Fibroblast of mammary gland (primary cell): ENCODE measurements at places on chromosomes 6 and 20.

GRCh38 chr20:15563836-15564235 is 1009.4 kb downstream of the KIF16B start:
- no peak for DNase-seq

DNA sequence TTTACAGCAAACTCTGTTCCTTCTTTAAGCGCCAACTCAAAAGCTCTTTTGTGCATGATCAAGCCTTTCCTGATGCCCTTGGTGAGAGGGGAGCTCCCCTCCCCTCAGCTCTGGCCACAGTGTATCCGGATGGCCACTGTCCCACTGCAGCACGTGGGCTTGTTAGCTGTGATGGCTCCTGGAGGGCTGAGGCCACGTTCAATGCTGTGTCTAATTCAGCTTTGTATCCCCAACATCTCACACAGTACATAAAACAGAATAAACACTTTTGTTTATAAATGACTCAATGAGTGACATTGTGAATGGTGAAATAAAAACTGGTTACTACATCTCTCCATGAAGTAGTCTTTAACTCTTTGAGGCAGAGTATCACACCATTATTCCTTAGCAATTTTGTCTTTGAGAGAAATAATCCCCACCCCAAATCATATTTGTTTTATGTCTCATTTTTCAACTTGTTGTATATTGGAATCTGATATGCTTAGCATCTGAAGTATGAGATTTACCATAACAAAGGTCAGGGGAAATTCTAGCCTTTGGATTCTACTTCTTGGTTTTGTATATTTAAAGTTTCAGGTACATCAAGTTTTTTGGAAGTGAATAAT is 44.5 kb downstream of the EDN1 start:
- no peak for DNase-seq

GRCh38 chr20:47267621-47268020 is 88.9 kb downstream of the ZMYND8 start:
- DNase-seq: no peak

DNA sequence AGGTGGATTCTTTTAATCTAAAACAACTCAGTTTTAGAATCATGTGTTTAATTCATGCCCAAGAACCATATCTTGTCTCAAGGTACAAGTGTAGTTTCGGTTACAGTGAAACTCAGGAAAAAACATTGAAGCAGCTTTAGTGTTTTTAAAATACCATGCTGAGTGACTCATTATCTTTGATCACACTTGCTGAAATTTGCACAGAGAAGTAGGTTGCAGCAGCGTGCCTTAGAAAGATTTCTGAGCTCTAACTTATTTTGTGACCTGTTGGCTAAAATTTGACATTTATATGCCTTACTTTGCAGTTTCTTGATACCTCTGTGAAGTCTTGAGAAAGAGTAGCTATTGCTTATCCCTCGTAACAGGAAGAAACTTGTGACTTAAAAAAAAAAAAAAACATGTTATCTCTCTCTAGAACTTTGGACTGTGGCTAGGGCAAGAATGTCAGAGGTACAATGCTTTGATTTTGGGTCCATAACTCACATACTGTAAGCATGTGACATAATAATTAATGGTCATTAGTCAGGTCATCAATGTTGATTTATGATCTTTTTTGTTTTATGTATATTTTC is 34.5 kb upstream of the FUCA2 start:
- no peak for DNase-seq

DNA sequence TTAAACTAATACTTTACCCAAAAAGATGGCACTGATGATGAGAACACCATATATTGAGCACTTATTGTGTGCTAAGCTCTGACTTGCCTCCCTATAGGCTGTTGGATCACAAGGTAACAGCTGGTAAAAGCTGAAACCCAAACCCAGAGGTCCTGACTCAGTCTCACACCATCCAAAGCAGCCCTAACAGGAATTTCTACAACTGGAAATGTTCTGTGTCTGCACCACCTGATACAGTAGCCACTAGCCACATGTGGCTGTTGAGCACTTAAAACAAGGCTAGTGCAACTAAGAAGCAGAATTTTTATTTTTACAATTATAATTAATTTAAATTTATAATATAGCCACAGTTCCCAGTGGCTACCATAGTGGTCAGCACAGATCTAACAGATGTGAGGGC is 15.6 kb upstream of the MATN4 start:
- peak; percentile 45 for DNase-seq

- DNase-seq: peak; percentile 68
Observed at GRCh38 chr6:112640891-112641290, 293.8 kb downstream of the RFPL4B start.

DNA sequence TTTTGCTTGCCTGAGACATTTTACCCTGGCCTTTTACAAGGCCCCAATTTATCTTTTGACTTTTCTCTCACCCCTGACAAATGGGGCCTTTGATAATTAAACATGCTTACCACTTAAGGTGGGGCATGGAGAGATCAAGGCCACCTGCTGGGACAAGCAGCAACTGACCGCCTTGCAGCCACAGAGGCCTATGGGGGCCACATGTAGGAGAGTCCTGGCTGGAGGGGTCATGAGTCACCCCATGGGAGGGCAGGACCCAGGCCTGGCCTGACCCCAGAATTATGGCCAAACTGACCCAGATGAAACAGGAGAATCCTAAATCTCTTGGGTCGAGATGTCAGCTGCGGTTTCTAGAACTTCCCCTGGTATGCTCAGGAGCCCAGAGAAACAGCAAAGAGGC is 8.5 kb upstream of the OCSTAMP start:
- DNase-seq: no peak

DNA sequence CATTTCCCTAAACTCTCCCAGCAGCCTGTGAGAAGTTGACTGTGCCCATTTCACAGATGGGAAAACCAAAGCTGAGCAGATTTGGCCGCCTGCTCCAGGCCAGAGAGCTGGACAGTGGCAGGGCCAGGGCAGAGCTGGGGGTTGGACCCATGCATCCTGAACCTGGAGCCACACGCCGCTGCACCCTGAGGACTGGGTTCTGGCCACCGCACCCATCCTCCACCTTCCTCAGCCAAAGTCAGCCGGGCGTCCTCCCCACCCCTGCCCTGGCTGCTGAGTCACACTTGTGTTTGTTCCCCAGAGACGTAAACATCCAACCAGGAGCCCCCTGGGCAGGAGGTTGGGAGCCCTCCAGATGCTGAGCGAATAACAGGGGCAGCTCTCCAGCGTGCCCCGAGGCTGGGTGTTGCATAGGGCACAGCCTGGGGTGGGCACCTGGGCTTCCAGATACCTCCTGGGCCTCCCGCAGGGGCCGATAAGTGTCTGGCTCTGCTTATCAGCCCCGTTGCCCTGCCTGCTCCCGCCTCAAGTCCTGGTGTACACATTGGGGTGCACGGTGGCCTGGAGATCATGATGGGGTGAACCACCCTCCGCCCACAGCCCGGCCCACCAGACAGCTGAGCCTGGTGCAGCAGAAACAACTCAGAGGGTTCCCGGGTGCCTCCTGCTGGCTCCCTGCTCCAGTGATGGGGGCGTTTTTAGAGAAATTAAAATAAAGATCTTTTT is 23.8 kb downstream of the RBM38 start:
- peak; percentile 30 for DNase-seq

DNA sequence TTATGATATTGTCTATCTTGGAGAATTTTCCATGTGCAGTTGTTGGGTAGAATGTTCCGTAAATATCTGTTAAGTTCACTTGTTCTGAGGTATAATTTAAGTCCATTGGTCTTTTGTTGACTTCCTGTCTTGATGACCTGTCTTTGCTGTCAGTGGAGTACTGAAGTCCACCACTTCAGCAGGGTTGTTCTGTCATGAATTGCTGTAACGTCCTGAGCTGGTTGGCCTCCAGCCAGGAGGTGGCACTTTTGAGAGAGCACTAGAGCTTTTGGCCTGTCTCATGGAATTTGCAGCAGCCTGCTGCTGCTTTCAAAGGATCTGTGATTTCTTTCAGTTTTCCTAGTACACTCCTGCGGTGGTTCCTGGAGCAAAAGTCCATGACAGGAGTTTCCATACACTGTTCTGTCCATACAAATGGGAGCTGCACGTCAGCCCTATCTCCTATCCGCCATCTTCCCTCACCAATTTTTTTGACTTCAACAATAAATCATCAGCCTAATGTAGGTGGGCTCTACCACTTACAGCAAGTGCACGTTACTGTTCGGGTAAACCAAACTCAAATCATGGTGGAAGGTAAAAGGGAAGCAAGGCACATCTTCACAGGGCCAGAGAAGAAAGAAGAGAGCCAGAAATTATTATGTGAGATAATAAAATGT is 46.9 kb upstream of the TRERF1 start:
- no peak for DNase-seq
